Osteoblast (primary cell): ENCODE measurements at places on chromosomes 7 and 10. TPM values are rescaled to one million over a fixed set of nuclear protein-coding genes. Genes with fewer than 3 reads are reported as not detected.

- H3K36me3 ChIP-seq: no peaks in the 10 kb centered on the region
- H3K27ac ChIP-seq: no peak overlapping the region
- no peaks in the 10 kb centered on the region for H3K4me1 ChIP-seq
- no peak for DNase-seq
Observed at GRCh38 chr10:23412223-23412622, 26.7 kb upstream of the OTUD1 start.

- H3K27ac ChIP-seq: no peak overlapping the region
- DNase-seq: no peak
- H3K27me3 ChIP-seq: no peaks in the 10 kb centered on the region
Observed at GRCh38 chr7:47142169-47142866, 439.6 kb downstream of the TNS3 start.

- peaks cover 6% of the 10 kb centered on the region for H3K27me3 ChIP-seq
- peaks cover 6% of the 10 kb centered on the region for H3K4me1 ChIP-seq
- no peak overlapping the region for H3K4me3 ChIP-seq
Observed at GRCh38 chr7:134356421-134356936, 39.7 kb upstream of the SLC35B4 start.

Gene NUP42
- 22.4 and 26.2 TPM in 2 replicates for total RNA-seq

GRCh38 chr10:69237528-69238159 lies 17.5 kb downstream of the HKDC1 start:
- DNase-seq: peak; percentile 96
- no peak overlapping the region for H3K4me3 ChIP-seq
- peaks cover 30% of the 10 kb centered on the region for H3K4me1 ChIP-seq
- no peak overlapping the region for H3K27ac ChIP-seq
- H3K27me3 ChIP-seq: no peaks in the 10 kb centered on the region

- H3K36me3 ChIP-seq: no peaks in the 10 kb centered on the region
- no peaks in the 10 kb centered on the region for H3K4me1 ChIP-seq
- no peak for DNase-seq
- H3K4me3 ChIP-seq: no peak overlapping the region
Observed at GRCh38 chr10:62850646-62851045, 34.5 kb upstream of the EGR2 start.

- H3K4me1 ChIP-seq: peaks cover 15% of the 10 kb centered on the region
- no peak overlapping the region for H3K27ac ChIP-seq
- no peaks in the 10 kb centered on the region for H3K27me3 ChIP-seq
- no peak for DNase-seq
Observed at GRCh38 chr7:41255716-41256115, 447.2 kb downstream of the INHBA start.

Gene GLUD1
- 212 and 221 TPM in 2 replicates for total RNA-seq

Gene CHAT
- not detected in 2 replicates for total RNA-seq

Gene REEP3
- total RNA-seq: 66.6 and 71.3 TPM in 2 replicates

GRCh38 chr7:105178928-105179541 lies 165.0 kb downstream of the KMT2E start:
- H3K27me3 ChIP-seq: no peaks in the 10 kb centered on the region
- no peak overlapping the region for H3K4me3 ChIP-seq
- H3K27ac ChIP-seq: no peak overlapping the region
- no peak for DNase-seq
- H3K36me3 ChIP-seq: no peaks in the 10 kb centered on the region

Gene HABP2
- total RNA-seq: not detected in 2 replicates

- H3K36me3 ChIP-seq: no peaks in the 10 kb centered on the region
- no peak overlapping the region for H3K27ac ChIP-seq
- DNase-seq: no peak
- no peaks in the 10 kb centered on the region for H3K27me3 ChIP-seq
Observed at GRCh38 chr7:35353481-35353880, 99.6 kb upstream of the TBX20 start.

GRCh38 chr10:120132811-120133210 lies 240.3 kb downstream of the SEC23IP start:
- DNase-seq: no peak
- H3K4me3 ChIP-seq: no peak overlapping the region
- no peaks in the 10 kb centered on the region for H3K27me3 ChIP-seq
- no peaks in the 10 kb centered on the region for H3K36me3 ChIP-seq
- H3K4me1 ChIP-seq: no peaks in the 10 kb centered on the region
- H3K27ac ChIP-seq: no peak overlapping the region

Gene KIAA1549
- total RNA-seq: 2.9 and 3.3 TPM in 2 replicates

DNA sequence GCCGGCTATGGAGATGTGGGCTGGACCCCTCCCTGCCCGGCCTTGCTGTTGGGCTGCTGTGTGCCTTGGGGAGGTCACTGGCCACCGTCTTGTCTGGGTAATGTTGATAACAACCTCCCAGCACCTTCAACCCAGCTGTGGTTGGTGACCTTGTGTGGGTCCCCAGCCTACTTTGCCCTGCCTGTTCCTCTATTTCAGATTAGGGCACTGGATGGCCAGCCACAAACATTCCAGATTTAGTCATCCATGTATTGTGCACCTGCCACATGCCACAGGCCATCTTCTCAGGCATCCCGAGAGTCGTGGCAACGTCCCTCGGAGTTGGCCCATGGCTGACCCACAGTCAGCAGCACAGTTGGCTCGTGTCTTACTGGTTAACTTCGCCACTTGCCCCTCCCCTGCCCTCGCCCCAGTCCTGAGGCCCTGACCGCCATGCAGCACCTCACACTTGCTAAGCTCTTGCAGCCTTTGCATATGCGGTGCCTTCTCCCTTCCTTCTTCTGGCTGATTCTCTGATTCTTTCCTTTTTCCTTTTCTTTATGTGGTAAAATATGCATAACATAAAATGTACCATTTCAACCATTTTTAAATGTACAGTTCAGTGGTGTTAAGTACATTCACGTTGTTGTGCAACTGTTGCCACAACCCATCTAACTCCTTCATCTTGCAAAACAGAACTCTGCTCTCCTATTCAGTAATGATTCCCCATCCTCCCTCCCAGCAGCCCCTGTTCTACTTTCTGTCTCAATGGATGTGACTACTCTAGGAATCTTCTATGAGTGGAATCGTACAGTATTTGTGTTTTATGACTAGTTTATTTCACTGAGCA lies 60.6 kb downstream of the PRF1 start:
- no peaks in the 10 kb centered on the region for H3K36me3 ChIP-seq
- H3K27ac ChIP-seq: no peak overlapping the region
- DNase-seq: peak; percentile 34
- H3K4me3 ChIP-seq: no peak overlapping the region
